ENCODE measurements at places on chromosomes 5 and 9. TPM values are rescaled to one million over a fixed set of nuclear protein-coding genes. Genes with fewer than 3 reads are reported as not detected.

DNA sequence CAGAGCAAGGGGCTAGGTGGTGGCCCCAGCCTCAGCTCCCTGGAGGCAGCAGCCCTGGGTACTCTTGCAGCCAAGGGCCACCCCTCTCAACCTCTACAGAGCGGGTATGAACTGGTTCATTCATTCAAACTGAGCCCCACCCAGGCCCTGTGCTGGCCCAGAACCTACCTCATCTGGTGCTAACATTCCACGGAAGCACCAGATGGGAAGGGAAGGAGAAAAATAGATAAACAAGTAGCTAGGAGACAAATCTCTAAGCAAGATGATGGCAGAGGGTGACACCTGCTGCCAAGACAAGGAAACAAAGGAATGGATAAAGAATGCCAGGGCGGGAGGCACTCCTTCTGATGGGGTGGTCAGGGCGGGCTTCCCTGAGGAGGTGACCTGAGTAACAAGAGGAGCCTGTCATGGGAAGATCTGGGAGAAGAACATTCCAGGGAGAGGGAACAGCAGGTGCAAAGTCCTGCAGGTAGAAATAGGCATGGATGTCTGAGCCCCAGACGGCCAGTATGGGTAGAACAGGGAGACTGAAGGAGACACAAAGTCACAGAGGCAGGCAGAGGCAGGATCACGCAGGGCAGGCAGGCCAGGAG lies 6.1 kb downstream of the ST6GALNAC4 start:
- peaks cover 22% of the 10 kb centered on the region for H3K4me1 ChIP-seq
- DNase-seq = no peak
- peaks cover 25% of the 10 kb centered on the region for H3K36me3 ChIP-seq
- no peak overlapping the region for H3K4me3 ChIP-seq

GRCh38 chr9:73079326-73079725 lies 72.3 kb upstream of the ANXA1 start:
- H3K4me1 ChIP-seq = no peaks in the 10 kb centered on the region
- H3K27me3 ChIP-seq = peaks cover 3% of the 10 kb centered on the region
- no peak for DNase-seq
- no peak overlapping the region for H3K4me3 ChIP-seq
- no peaks in the 10 kb centered on the region for H3K36me3 ChIP-seq

DNA sequence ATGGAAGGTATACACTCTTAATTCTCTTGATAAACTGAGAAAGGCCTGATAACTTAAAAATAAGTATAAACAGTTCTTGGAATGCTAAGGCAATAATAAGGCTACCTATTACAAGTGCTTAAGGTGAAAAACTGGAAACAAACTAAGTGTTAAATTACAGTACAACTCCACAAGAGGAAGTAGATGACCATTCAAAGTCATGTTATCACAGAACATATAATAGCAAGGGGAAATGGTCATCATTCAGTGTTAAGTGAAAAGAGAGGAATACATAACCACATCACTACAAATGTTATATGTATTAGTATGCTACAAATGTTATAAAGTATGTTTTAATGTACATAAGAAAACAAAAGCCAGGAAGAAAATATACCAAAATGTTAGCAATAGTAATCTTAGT lies 135.9 kb downstream of the CCDC192 start:
- peaks cover 5% of the 10 kb centered on the region for H3K27me3 ChIP-seq
- H3K36me3 ChIP-seq = no peaks in the 10 kb centered on the region
- no peak overlapping the region for H3K4me3 ChIP-seq
- DNase-seq = no peak
- no peak overlapping the region for H3K27ac ChIP-seq

- H3K4me3 ChIP-seq = no peak overlapping the region
- H3K4me1 ChIP-seq = no peaks in the 10 kb centered on the region
- no peaks in the 10 kb centered on the region for H3K36me3 ChIP-seq
- H3K27ac ChIP-seq = no peak overlapping the region
- no peak for DNase-seq
- no peaks in the 10 kb centered on the region for H3K27me3 ChIP-seq
Observed at GRCh38 chr5:129664336-129664937, 83.5 kb upstream of the MINAR2 start.

The FBP2 gene
- polyA plus RNA-seq = not detected
